ENCODE measurements at places on chromosomes 2 and 18.

DNA sequence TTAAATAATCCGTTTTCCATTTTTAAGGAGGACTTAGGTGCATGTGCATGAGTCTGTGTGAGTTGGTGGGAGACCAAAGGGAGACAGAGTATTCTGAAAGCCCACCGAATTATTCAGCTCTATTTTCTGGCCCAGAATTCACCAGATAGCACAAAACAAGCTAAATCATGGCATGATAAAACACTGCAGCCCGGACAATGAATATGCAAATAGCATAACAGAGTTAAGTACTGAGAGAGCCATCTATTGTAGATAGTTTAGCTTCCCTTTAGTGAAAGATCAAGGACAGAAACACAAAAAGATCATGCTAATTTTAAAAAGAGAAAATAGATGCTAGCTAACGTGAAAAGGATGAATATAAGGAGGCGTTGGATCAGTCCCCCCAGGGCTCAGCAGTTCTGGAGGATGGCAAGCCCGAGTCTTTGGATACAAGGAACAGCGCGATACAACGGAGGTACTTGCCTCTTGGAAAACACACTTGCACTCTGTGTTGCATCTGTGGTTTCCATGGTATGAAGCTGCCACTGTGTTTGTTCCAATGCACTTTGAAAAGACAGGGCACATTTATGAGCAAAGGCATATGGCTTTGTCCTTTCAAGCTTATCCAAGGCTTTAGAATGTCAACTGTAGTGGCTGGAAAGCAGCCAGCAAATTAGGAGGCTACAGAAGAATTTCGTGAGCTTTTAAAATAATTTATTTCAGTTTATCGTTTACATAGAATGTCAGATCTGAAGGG, 119.9 kb downstream of the LYPD1 start:
- DNase-seq = no peak

- DNase-seq = no peak
Measured at GRCh38 chr2:229210641-229211040, 60.4 kb downstream of the PID1 start.

- DNase-seq = no peak
Measured at GRCh38 chr2:143402451-143402850, 273.2 kb downstream of the ARHGAP15 start.

- no peak for DNase-seq
Measured at GRCh38 chr2:138654146-138654545, 126.0 kb downstream of the NXPH2 start.

DNA sequence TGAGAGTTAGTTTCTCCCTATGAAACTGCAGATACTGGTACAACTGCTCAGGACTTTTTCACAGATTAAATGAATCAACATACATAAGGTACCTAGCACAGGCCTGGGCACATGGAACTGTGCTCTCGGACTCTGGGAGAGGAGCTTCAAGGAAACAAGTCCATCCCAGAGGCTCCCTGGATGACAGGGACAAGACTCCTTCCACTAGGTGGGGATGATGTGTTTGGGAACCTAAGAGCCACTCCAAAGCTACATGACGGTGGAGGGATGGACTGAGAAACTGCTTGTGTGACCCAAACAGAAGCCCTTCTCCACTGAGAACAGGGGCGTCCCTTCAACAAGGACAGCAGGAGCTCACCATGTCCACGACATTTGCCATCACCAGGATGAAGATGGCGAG, 37.1 kb downstream of the CENPO start:
- no peak for DNase-seq

- DNase-seq = no peak
Measured at GRCh38 chr2:75065402-75066008, 107.1 kb downstream of the POLE4 start.

DNA sequence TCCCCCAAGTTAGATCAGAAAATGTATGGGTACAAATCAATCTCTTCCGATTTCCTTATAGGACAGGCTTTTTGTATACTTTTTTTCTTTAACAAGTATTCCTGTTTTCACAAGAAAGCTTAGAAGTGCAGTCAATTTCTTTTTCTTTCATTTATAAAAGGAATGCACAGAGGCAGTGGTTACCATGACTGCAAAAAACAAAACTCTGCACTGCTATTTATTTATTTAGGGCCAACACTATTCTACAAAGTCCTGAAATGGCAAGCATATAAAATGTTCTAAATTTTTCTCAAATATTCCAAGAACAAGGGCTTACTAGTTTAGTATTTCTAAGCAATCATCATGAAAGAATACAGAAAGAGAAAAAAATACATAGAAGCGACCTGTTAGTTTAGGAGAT, 22.2 kb downstream of the ATAD2B start:
- DNase-seq = no peak

- DNase-seq = no peak
Measured at GRCh38 chr2:176122683-176123410, at the start of gene HOXD9. HOXD9 (plus strand) TSS chr2:176122719; CDS start chr2:176122769, 50 bp downstream.

DNA sequence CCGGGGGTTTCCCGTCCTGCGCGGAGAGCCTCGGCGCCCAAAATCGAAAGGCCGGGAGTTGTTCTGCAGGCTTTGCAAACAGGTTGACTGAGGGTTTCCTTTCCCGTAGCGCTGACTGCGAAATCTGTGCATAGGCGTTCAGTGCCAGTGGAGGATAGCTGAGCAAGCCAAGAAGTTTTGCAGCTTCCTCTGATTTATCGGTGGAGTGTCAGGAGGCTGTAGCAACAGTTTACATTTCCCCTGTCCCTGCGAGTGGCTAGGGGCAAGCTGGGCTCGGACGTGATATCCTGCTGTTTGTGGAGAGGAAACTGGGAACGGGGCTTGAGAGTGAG, 694 bp downstream of the THSD7B start:
- no peak for DNase-seq

DNA sequence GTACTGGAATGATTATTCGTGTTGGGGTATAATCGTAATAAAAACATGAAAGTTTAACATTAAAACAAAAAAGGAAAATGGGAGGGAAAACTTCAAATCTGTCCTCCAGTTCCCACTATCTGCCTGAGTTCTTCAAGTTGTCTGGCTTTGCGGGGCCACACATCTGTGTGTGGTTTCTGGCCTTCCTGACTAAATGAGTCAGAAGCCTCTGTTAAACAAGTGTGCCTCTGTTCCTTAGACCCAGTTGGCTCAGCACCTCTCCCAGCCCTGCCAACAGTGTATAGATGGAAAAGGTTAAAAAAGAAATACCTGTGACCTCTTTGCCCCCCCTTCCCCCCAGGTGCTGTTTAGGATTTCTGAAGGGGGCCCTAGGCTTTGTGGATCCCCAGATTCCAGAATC, 30.2 kb downstream of the XDH start:
- no peak for DNase-seq

DNA sequence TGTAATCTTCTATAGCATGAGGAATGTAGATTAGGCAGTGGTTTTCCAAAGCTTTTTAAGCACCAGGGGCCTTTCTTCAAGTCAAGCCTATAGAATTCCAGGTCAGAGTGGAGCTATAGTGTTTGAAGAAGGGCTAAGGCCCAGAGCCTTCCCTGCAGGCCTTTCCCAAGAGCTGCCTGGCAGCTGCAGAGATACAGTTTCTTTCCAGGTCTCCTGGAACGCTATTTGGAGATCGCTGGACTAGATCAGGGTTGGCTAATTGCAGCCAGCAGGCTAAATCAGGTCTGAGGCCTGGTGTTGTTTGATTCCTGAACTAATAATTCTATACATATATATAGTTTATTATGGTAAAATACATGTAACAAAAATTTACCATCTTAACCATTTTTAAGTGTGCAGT, 319.0 kb upstream of the SPRED2 start:
- DNase-seq = no peak

- DNase-seq = no peak
Measured at GRCh38 chr2:6372317-6372901, 493.3 kb downstream of the CMPK2 start.

DNA sequence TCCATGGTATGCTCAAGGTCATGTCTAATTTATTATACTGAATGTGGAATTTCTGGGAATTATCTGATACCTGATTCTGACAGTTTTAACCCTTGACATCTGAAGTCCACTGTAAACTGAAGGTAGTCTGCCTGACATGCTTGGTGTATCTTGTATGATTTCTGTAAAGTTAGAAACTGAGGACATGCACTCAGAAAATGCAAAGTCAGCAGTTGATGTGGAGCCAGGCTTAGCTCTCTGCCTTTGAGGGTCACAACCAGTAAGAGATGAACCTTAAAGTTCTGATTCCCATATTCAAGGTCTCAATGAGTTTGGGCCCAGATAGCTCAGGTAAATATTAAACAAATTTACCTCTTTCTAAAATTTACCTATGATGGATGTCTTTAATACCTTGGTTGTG, 12.3 kb upstream of the CTLA4 start:
- no peak for DNase-seq

- DNase-seq = no peak
Measured at GRCh38 chr2:157831573-157832315, 44.4 kb downstream of the ACVR1 start.

- DNase-seq = no peak
Measured at GRCh38 chr18:12637393-12637792, 20.5 kb downstream of the SPIRE1 start.

GRCh38 chr2:54839461-54840255, 116.2 kb downstream of the EML6 start:
- no peak for DNase-seq

DNA sequence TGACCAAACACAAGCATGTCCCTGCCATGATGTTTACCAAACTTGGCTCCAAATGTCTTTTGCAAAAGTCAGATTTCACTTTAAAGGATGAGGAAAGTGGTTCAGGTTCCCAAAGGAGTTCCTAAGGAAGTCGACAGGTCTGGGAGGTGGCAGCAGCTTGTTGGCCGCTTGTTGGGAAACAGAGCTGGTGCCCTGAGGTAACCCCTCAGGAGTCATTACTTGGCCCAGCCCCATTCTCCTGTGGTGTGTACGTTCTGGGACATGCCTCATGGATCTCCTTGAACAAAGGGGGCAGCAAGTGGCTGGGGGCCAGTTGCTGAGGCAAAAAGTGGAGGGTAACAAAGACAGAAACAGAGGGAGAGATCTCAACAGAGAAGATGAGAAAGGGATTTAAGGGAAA, 10.9 kb downstream of the TMBIM1 start:
- DNase-seq = no peak

DNA sequence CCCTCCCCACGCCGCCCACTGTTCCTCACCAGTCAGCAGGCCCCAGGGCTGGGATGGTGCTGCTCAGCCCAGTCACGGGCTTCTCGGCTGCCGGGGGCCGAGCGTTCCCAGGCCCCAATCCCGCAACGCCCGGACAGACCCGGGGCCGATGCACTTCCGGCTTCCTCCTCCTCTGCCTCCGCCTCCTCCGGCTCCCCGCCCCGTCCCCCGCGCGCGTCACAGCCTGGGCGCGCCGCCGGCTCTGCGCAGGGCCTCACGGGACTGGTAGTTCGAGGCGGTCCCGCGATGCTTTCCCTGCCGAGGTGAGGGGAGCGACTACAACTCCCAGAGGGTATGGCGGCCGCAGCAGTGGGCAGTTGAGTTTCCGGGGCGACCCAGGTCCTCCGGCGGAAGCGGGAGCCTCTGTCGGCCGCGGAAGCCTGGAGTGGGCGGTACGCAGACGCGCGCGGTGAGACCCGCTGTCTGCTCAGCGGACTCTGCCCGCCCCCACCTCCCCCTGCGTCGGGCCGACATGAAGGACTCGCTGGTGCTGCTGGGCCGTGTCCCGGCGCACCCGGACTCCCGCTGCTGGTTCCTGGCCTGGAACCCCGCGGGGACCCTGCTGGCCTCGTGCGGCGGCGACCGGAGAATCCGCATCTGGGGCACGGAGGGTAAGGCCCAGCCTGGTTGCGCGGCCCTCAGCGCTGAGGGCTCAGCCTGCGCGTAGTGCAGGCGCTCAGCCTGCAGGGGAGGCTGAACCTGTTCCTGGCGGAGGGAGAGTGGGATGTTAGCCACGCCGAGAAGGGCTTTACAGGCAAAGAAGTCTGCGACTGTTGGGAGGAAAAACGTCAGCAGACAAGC, at the start of the genes CIAO1 and TMEM127:
Gene CIAO1, plus strand, starts transcription at position 386 of the 840 bp plus-strand sequence. Its CDS starts 126 bp downstream, at position 512.
Gene TMEM127, minus strand, starts transcription at position 158 of the 840 bp plus-strand sequence. CDS start 616 bp downstream, outside the sequence.
- DNase-seq = peak; percentile 100

DNA sequence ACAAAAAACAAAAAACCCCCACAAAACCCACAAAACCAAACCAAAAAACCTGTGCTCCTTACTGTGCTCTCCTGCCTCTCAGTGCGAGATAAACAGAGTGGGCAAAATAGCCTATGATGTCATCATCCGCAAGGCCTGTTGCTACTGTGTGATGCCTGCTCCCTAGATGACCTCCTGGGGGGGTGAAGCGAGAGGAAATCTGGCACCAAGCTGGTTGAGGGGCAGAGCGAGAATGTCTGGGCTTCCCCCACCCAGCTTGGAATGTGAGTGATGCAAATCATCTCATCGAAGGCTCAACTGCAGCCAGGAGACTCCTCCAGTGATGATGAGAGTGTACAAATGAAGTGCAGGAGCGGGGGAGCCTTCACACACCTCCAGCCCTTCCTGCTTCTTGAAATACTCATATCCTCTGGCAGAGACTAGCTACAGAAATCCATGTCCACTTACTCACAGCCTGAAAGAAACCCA, 57.7 kb upstream of the MAP4K3 start:
- no peak for DNase-seq

- no peak for DNase-seq
Measured at GRCh38 chr18:78165525-78165924, 814.1 kb upstream of the SALL3 start.

GRCh38 chr18:1393929-1394328, 489.3 kb downstream of the ADCYAP1 start:
- DNase-seq = no peak

DNA sequence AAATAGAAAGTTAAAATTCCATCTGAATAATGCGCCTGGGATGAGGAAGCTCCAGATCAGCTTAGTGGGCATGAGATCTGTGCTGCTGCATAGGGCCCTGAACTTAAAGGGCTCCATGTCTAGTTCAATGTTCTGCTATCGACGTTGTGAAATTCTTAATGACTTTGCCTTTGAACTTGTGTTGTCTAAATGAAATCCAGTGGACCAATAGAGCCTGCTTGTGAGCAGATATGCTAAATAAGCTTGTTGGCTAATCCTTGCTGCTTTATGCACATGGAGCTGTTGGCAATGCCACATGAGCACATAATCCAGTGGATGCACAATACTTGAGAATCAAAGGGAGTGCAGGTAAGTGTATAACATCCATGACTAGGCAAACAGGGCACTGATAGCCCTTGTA, 228.6 kb downstream of the TNS1 start:
- DNase-seq = no peak

DNA sequence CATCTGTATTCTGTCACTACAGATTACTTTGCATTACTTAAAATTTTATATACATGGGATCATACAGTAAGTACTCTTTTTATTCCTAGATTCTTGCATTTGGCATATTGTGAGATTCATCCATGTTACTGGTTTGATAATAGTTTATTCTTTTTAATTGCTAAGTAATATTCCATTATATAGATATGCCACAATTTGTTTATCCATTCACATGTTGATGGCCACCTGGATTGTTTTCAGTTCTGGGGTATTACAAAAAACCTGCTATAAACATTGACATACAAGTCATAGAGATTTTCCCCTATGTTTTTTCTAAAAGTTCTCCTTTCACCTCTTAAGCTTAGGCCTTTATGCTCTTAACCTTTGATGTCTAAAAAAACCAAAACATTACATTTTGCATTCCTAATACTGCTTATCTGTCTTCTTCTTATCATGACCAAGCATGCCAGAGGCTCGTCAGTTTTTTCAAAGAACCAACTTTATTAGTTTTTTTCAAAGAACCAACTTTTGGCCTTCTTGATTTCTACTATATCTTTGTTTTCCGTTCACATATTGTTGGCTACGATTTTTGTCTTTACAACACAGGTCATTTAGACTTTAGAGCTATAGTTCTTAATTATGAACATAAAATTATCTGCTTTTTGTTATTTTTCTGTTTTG, 86.9 kb downstream of the ATAD2B start:
- no peak for DNase-seq

All from lower lobe of right lung (tissue), 2 donors.